Right lung (tissue), 10 donors: ENCODE measurements at places on chromosomes 3 and 15. TPM values are rescaled to one million over a fixed set of nuclear protein-coding genes. Genes with fewer than 3 reads are reported as not detected.

DNA sequence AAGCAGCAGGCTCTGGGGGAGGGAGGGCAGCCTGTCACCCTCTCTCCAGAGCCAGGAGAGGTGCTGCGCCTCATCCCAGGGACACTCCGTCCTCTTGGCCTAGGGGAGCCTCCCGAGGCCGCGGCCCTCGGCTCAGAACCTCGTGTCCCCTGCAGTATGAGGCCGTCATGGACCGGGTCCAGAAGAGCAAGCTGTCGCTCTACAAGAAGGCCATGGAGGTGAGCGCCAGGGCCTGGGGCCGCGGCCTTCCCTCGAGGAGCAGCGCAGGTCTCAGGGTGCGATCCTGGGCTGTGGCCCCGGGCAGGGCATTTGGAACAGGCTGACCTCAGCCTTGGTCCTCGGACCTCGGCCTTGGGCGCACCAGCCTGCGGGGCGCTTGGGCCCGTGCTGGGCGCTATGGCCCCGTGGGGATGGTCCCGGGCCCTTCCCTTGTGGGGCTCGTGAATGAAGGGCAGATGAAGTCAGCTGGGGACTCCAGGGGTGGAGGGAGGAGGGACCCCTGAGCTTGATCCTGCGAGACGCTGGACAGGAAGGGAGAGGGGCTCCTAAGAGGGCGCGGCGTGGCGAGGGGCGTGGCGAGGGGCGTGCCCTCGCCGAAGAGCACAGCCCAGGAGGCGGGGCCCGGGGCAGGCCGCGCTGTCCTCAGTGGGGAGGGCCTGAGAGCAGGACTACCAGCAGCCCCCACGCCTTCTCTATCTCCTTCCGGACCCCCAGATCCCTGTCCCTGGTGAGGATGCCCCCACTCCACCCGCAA is 32.9 kb downstream of the PSTPIP1 start:
- no peak for DNase-seq

DNA sequence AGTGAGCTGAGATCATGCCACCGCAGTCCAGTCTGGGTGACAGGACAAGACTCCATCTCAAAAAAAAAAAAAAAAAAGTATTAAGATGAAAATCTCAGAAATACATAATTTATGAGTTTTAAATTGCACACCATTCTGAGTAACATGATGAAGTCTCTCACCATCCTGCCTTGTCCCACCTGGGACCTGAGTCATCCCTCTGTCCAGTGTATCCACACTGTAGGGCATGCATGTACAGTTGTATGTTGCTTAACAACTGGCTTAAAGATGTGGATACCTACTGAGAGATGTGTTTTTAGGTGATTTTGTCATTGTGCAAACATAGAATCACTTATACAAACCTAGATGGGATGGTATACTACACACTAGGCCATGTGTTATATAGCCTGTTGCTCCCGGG is 17.1 kb downstream of the ASB14 start:
- no peak for DNase-seq

DNA sequence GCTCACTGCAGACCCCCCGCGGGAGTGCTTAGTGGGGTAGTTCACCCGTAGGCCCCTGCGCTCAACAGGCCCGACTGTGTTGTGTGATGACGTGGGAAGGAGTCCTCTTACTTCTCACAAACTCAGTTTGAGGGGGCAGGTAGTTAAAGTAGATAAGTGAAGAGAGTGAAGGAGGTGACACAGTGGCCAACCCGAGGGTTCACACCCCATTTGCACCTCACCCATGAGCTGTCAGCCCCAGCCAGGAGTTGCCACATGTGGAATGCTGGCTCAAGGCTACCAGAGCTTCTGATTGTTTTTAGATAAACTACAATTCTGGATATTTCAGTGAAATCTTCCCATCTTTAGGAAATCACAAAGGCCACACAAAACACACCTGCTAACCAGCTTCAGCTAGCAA is 64.1 kb upstream of the ABHD17C start:
- no peak for DNase-seq

DNA sequence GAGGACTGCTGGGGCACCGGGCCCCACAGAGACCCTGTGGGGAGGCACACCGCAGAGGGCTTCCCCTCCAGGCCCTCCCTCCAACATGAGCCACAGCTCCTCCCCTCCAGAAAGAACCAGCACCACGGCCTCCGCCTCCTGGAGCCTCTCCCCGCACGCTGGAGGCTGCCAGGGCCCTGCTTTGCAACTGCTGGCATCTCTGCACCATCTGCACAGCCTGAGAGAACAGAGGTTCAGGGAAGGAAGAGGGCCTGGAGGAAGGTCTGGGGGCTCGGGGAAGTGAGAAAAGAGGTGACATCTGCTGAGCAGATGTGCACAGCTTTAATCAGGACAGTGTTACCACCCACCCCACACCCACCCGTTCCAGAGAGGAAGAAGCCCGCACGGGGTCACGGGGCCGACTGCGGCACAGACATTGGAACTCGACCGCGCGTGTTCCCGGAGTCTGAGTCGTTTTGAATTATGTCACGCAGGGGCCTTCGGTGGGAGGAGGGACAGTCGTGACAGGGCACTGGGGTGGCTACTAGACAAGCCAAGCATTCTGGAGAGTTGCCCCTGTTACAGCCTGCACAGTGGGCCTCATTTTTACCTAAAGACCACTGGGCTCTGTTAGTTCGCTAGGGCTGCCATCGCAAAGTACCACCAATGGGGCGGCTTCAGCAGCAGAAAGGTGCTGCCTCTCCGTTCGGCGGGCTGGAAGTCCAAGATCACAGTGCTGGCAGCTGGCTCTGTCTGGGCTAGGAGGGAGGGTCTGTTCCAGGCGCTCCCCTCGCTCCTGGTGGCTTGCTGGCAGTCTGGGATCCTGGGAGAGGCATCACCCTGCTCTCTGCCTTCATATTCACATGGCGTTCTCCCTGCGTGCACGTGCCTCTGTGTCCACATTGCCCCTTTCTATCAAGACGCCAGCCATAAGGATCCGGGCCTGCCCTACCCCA is 194.8 kb downstream of the XXYLT1 start:
- DNase-seq = no peak

- DNase-seq = no peak
Measured at GRCh38 chr3:15266510-15267376, 60.7 kb downstream of the CAPN7 start.

DNA sequence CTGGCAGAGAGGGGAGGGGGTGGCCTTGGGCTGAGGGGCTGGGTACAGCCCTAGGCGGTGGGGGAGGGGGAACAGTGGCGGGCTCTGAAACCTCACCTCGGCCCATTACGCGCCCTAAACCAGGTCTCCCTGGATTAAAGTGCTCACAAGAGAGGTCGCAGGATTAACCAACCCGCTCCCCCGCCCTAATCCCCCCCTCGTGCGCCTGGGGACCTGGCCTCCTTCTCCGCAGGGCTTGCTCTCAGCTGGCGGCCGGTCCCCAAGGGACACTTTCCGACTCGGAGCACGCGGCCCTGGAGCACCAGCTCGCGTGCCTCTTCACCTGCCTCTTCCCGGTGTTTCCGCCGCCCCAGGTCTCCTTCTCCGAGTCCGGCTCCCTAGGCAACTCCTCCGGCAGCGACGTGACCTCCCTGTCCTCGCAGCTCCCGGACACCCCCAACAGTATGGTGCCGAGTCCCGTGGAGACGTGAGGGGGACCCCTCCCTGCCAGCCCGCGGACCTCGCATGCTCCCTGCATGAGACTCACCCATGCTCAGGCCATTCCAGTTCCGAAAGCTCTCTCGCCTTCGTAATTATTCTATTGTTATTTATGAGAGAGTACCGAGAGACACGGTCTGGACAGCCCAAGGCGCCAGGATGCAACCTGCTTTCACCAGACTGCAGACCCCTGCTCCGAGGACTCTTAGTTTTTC is 4.9 kb downstream of the ISL2 start:
- no peak for DNase-seq

Gene GOLGA6L10
- polyA plus RNA-seq = 5.0 TPM

Gene PRSS50
- 1.2 TPM for polyA plus RNA-seq

Gene ZNF662
- 44.7 TPM for polyA plus RNA-seq

Gene GOLGA8G
- 0.12 TPM for polyA plus RNA-seq
